ENCODE measurements at places on chromosomes 4 and X.

GRCh38 chrX:40374486-40374885 lies 206.3 kb upstream of the ATP6AP2 start:
- DNase-seq, result no peak

- peak; percentile 93 for DNase-seq
Measured at GRCh38 chr4:38856524-38857337, at the start of gene TLR6. Gene TLR6 (minus strand): TSS chr4:38856817. CDS start chr4:38829473, 27,344 bp downstream.

- DNase-seq, result no peak
Measured at GRCh38 chr4:185779517-185779916, 32.5 kb downstream of the SORBS2 start.

GRCh38 chr4:183435803-183436202 lies 8.6 kb upstream of the CDKN2AIP start:
- DNase-seq, result no peak

GRCh38 chr4:24080871-24081270 lies 191.0 kb upstream of the PPARGC1A start:
- no peak for DNase-seq

DNA sequence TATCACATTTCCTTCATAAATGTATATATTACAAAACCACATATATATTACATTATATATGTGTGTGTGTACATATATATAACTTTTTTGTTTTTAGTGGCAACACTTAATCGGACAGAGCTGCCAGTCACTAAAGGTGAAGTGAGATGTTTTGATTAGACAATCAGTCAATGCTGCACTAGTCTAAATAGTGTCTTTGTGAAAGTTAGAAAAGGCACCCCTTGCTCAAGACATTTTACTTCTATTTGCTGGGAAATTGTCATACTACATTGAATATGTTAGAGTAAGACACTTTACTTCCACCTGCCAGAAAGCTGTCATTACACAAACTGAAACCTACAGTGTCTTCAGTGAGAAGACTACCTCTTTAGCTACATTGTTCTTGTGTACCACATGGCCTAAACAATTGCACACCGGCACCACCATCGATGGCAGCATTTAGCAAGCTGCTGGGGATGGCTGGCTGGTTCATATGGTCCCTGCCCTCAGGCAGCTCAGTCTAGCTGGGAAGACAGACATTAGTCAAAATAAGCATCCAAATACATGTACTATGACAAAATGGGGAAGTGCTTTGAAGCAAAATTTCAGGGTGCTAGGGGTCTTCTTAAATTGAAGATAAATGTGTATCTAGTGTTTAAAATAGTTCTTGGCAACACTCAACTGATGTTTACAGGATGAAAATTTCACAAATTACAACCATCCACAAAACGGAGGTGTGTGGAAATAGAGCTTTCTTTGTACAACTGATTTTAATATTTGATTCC lies 148.1 kb upstream of the GATB start:
- DNase-seq, result no peak

DNA sequence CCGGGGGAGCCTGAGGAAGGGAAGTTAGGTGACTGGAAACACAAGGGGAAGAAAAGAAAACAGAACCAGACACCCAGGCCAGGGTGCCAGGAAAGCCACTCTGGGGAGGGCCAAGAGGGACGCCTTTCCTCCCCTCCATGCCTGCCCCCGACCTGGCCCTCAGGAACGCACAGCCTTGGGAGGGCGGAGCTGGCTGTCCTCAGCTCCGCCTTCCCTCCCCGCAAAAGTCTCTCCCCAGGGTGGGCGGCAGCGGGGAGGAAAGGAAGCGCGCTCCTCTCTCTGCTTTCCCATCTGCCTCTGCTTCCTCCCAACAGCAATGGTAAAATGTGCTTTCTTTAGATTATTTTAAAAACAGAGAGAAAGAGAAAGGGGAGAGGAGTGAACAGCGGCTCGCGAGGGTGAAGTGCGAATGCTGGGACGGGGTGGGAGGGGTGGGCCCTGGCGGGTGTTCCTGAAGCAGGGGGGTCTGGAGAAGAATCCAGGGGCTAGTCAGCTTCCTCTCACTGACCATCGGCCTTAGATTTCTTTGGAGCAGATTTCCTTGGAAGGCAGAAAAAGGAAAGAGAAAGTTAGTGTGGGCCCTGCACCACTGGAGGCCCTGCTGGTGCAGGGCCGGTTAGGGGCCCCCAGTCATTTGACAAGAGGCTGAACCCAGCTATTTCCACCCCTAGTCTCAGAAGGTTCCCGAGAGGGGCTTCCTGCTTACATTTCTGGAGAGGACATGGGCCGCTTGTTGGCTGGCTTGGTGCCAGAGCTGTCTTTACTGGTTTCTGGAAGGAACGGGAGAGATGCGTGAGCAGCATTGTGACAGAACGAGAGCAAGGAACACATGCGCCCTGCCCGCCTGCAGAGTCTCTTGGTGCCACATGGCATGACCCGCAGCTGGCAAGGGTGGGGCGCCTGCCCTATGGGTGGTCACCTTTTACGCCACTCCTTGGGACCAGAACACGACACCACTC lies 4.7 kb upstream of the RENBP start:
- no peak for DNase-seq

GRCh38 chr4:104491481-104492182 lies 3.1 kb downstream of the CXXC4 start:
- peak; percentile 63 for DNase-seq

GRCh38 chr4:54625391-54625790 lies 32.4 kb upstream of the KIT start:
- no peak for DNase-seq

GRCh38 chrX:68989456-68989855 lies 160.6 kb downstream of the EFNB1 start:
- DNase-seq, result no peak

DNA sequence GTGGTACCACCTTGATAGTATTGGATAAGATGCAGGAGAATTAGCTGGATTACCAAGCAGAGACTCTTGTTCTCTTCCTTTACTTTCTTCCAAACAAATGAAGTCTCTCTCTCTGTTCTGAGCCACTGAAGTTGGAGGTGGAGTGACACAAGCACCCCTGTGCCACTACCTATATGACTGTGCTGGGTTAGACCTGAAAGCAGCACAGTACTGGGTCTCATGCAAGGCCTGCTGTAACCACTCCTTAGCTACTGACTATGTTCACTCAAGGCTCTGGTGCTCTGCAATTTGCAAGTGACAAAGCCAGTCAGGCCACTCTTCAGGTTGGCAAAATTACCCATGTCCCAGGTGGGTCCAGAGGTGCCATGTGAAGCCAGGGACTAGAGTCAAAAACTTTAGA lies 389.6 kb upstream of the MAOA start:
- DNase-seq, result no peak

- DNase-seq, result no peak
Measured at GRCh38 chr4:61079427-61079826, 120.7 kb upstream of the ADGRL3 start.

- no peak for DNase-seq
Measured at GRCh38 chrX:113741744-113742143, 842.1 kb upstream of the HTR2C start.

DNA sequence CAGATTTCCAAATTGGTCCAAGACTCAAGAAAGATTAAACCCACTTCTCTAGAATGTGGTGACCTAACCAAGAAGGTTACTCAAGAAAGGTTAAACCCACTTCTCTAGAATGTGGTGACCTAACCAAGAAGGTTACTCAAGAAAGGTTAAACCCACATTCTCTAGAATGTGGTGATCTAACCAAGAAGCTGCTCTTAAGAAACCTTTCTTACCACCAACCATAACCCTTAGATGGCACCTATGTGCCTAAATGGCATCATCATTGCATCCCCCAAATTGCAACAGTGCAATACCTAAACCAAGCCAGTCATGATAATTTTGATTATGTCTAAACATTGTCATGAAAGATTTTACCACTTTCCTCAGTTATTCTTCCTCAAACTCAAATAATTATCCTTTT lies 49.2 kb downstream of the IDS start:
- no peak for DNase-seq

DNA sequence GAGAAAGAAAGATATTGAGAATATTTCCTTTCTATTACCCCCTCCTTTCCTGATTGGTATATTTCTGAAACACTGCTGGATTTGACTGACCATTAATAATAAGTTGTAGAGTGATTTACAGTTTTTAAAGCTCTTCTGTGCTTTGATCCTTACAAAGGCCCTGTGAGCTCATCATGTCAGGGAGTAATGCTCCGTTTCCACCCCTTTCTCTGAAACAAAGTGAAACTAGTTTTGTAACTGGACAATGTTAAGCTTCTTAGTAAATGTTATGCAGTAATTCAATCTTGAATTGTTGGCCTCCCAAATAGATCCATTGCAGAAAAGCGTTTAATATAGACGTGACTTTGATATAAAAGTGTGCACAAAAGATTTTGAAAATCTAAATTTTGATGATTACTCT lies 190.1 kb upstream of the GNPDA2 start:
- DNase-seq, result peak; percentile 79

GRCh38 chr4:79217025-79217424 lies 108.8 kb downstream of the NAA11 start:
- DNase-seq, result no peak

DNA sequence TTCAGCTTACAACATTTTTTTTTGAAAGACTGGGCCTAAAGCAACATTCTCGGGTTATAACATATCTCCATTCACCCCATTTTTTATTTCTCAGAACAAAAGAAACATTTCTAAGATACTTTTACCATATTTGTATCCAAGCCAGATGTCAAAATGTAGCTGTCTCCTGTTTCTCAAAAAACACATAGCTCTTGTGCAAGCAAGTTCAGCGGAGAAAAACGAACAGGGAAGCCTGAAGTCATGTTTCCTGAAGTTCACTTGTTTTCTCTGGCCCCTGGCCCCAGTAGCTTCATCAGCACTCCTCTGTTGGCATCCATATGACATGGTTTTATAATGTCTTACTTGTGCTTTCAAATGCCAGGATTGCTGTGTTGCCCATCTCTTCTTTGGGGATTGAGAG lies 218.2 kb downstream of the BANK1 start:
- no peak for DNase-seq

GRCh38 chr4:144113546-144113945 lies 27.0 kb downstream of the GYPA start:
- no peak for DNase-seq

DNA sequence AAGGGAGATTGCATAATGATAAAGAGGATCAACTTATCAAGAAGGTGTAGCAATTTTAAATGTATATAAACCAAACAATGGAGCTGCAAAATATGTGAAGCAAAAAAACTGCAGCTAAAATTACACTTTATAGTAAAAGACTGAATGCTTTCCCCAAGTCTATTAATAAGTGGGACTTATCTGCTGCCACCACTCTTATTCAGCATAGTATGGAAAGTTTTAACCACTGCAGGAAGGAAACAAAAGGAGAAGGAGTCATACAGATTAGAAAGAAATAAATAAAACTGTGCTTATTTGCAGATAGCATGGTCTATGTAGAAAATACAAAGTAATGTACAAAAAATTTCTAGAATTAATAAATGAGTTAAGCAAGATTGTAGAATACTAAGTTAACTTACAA lies 94.1 kb upstream of the GK2 start:
- DNase-seq, result no peak

GRCh38 chrX:24242649-24243175 lies 71.2 kb downstream of the SUPT20HL2 start:
- no peak for DNase-seq

DNA sequence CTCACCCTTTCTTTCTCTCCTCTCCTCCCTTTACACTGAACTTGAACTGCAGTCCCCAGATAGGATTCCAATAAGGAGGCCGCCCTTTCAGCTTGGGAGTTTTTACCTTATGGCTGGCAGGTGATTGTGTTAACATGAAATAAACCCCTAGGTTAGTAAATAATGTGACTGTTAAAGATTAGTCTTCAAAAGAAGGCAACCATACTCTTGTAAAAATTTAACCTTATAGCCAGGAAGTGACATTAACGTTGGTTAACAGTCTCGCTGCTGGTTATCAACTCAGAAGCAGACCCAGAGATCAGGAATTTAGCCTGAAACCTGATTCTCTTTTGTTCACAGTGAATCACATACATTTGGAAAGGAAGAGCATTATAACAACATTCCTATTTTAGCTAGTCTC lies 15.2 kb downstream of the FHDC1 start:
- no peak for DNase-seq

DNA sequence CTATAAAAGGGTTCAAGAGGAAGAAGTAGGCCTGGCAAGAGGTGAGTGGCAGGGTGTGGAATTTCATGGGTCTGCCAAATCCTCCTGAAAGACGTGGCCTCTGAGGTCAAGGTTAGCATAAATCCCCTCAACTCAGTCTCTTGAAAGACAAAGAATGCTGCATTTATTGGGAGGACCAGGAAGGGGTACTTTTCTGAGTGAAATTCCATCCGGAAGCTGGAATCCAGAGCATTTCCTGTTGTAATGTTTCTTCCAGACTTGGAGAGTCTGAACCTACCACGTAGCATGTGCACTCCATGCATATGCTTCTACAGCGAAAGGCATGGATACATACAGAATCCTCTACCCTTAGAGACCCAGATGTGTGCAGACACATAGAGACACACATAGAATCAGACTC lies 13.4 kb upstream of the FGD1 start:
- DNase-seq, result no peak

DNA sequence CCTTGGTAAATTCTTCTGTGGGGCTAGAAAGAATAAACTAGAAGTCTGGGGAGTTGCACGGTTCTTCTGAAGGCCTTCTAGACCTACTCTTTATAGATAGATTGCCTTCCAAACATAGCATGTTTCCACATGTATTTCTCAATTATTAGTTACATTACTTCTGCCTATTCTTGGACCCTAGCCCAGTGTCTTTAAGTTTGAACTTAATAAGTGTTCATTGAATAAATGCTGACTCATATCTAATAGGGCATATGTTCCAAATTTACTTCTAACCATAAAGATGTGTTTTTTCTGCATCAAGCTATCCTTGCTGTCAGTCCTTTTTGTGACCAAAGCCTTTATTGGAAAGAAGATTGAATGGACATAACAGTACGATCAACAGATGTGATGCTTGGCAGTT lies 503.6 kb upstream of the ZFP42 start:
- DNase-seq, result no peak

DNA sequence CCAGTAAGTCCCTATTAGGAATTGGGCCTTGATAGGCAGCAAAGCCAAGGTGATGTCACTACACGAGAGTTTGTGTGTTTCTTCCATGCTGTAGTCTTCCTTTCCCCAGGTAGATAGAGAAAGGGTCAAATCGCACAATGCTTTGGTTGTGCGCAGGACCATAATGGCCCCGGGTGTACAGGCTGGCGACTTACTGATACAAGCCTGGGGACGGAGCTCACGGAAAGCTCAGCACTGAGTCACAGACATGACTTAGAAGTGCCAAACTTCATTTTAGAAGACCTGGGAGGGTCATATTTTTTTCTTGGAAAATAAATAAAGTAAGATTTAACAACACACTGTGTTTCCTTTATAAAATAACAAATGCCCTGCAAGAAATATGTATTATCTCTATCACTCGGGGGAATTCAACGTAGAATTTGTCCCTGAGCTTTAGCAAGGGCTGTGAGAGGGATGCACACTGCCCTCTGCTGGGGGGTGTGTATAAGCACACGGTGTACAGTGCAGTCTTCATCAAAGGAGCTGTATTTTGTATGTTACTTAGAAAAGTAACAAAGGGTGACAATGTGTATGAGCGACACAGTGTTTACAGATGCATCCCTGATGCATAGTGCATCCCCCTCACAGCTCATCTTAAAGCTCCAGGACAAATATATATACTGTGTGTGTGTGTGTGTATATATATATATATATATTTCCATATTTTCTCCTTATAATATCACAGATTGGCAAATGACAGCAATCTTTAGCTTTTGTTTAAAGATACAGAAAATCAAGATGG lies 254.5 kb upstream of the VEGFC start:
- DNase-seq, result peak; percentile 84

Measured in OCI-M1 (cell line).